ENCODE measurements at places on chromosomes 12 and 14.

GRCh38 chr14:32345311-32345791, 16.3 kb downstream of the AKAP6 start:
- no peak for DNase-seq

DNA sequence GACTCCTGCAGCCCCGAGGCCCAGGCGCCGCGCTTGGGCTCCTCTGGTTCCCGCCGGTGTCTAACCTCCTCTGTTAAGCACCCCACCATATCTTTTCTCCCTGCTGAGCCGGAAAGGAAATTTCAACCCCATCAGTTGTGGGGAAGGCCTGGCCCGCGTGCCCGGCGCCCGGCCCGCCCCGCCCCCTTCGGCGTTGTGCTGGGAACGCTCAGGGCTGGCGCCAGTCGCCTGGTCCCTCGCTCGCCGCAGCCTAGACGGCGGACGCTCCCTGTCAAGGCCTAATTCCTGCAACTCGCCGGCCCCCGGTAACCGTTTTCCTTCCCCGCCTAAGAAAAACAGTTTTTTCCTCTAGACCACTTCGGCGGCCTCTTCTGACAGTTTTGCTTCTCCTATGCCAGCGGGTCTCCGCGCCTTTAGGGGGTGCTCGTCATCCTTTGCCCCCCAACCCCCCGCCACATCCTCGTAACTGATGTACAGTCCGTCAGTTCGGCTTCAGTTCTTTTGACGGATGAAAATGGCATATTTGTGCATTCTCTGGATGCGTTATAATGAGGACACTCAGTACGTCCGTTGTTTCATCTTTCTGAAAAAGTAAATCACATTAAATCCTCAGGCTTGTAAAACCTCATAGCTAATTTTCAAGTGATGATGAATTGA, 506 bp upstream of the NAP1L1 start:
- no peak for DNase-seq

DNA sequence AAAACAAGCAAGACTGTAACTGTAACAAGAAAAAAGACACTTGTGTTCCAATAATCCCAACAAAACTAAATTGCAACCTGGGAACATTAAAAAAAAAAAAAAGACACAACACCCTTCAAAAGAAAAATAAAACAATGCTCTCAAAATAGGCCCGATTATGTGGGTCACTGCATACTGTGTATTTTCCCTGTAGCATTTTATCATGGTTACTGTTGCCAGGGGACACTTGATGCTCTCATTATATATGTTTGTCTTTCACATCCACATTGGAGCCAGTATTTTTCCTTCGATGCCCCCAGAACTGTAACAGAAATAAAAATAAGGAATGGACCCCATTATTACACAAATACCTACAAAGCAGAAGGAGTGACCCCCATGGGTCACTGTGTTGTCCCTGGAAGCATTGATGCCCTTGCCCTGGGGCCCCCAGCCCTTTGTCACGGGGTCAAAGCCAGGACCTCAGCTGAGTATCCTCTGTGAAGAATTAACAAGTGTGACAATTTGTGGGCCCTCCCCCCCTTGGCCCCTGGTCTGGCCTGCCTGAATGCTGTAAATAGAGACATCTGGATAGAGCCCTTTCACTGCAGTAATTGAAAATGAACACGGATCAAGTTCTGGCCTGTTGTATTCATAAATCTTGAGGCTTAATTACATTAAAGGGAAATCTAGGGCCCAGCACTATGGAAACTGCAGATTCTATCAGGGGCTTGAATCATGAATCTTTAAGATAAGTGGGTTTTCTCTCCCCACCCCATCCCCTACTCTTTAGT, 72.8 kb downstream of the C12orf42 start:
- no peak for DNase-seq

DNA sequence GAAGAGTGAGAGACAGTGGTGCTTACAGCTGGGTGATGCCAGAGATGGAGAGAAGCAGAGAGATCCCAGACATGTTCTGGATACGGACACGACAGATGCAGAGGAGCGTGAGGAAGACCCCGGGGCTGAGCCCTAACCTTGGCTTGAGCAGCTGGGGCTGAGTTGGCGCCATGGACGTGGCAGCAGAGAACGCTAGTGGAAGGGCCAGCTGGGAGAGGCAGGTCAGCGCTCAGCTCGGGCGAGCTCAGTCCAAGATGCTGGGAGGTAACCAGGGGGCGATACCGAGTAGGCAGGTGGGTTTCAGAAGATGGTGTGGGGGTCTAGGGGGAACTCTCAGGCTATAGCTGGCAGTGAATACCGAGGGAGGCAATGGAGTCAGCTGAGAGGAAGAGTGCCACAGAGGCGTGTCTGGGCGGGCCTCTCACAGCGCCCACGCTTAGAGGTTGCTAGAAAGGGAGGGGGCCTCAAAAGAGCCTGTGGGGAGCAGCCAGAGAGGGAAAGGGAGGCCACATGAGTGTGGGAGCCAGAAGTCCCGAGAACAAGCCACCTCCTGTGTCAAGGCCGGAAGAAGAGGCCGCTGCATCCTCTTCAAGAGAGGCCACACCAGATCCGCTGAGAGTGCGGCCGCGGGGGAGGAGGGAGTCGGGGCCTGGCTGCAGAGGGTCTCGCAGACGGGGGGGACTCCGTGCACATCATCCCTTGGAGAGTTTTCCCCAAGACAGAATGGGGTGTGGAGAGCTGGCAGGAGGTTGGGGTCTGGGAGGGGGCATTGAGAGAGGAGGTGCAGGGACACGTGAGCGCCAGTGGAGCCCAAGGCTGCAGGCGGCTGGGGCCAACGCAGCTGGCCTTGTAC, 57.0 kb upstream of the DIO3 start:
- DNase-seq = peak; percentile 14

DNA sequence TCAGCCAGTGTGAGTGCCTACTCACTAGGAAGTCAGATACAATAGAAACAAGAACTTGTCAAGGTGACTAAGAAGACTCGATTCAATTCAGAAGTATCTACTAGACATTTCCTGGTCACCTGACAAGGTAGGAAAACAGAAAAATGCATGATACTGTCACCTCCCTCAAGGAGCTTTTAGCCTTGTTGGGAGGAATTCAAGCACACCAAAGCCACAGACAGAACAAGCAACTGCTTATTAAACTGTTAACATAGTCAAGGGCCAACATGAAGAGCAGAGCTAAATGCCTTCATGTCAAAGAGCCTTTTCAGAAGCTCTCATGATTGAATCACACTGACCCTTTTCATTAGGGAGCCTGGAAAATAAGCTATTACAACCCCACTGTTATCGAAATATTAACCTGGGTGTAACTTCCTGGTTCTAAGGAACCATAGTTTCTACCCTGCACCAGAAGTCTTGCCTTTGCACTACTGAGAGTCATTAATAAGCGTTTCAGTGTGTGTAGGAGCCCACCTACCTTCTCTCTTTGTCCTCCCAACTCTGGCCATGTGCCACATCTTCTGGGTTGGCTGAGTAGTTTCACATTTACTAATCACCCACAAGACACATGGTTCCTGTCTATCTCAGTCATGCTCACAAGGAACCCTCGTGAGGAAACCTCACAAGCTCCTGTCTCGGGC, 31.0 kb upstream of the LGALS3 start:
- DNase-seq = no peak

GRCh38 chr14:91008759-91009409, 51.6 kb downstream of the RPS6KA5 start:
- no peak for DNase-seq

DNA sequence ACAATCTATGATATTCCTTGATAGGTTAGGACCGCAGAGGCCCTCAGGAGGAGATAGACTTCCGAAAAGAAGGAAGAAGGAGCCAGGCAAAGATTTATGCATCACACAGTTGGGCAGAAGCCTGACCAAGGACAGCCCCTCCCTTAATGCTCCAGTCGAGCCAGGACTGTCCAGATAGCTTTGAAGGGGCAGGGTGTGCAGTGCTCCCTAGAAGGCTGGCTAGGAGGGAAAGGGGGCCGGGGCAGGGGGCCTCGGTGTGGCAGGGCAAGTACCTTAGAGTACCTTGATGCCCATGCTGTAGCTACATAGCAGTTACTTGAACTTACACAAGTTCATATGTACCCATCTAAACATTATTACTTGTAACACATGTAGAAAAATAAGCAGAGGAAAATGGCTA, 94.7 kb upstream of the NOS1 start:
- no peak for DNase-seq

DNA sequence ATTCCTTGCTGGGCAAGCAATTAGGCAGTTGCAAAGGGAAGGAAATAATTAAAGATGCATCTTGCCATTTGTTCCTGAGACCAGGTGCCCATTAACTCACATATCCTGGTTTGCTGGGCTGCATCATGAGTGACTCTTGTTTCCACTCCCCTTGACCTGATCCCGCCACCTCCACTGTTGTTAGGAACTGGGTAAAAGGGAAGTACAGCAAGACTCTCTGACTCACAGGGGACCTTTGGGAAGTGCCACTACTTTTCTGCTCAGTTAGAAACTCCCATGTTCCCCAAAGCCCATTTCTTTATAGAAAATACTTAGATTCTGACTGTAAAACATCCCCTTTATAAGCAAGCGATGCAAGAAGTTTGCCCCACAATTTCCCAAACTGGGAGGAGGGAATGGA, 186.0 kb upstream of the BCL2L14 start:
- DNase-seq = no peak

GRCh38 chr12:92105110-92105509, 40.5 kb downstream of the BTG1 start:
- DNase-seq = no peak

DNA sequence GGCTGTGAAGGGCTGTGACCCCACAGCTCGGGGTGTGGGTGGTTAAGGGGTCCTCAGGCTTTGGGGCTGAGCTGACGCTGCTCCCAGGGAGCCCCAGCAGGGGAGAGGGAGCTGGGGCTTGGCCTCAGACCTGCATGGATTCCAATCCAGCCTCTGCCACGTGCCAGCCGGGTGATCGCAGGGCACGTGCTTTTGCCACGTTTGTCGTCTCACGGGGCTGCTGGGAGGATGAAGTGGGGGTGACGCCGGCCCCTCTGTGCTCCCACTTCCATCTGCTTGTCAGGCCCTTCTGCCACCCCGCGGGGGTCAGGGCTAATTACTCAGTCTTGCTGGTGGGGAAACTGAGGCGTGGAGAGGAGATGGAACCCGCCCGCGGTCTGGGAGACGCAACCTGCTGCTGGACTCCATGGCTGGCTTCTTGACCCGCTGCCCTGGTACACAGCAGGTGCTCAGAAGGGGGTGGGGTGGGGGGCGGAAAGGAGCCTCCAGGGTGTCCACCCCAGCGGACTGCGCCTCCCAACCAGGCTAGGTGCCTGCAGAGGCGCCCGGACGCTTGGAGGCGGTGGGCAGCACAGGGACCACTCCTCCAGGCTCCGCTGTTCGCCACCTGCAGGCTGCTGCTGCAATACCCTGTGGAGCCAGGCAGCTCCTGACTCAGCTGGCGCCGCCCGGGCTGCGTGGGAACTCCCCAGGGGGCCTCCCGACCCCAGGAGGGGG, 36.4 kb upstream of the PRIMA1 start:
- no peak for DNase-seq

DNA sequence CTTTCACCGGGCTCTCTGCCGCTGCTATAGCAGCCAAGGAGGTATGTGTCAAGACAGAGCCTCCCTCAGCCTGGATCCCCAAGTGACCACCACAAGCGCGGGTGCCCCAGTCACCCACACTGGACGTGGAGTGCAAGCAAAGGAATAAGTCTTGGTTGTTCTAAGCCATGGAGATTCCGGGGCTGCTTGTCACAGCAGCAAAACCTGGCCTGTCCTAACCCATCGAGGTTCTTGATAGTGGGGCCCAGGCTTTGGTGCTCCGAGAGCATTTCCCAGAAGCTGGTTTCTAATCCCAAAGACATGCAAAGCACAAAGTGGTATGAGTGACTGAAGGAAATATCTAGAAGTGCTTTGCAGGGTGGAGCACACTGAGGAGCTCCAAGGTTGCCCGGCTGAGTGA, 51.3 kb downstream of the SCARB1 start:
- DNase-seq = no peak

DNA sequence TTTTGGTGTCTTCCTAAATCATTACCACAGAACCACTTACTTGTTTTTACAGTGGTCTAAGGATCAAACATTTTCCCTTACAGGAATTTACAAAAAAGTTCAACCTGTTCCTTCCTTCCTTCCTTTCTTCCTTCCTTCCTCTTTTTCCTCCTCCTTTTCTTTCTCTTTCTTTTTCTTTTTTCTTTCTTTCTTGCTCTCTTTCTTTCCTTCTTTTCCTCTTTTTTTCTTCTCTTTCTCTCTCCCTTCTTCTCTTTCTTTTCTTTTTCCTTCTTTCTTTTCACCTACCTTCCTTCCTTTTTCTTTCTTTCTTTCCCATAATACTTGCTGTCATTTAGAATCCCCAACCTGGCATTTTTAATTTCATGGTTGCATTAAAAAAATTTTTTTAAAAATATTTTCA, 59.2 kb upstream of the PPP4R3A start:
- no peak for DNase-seq

DNA sequence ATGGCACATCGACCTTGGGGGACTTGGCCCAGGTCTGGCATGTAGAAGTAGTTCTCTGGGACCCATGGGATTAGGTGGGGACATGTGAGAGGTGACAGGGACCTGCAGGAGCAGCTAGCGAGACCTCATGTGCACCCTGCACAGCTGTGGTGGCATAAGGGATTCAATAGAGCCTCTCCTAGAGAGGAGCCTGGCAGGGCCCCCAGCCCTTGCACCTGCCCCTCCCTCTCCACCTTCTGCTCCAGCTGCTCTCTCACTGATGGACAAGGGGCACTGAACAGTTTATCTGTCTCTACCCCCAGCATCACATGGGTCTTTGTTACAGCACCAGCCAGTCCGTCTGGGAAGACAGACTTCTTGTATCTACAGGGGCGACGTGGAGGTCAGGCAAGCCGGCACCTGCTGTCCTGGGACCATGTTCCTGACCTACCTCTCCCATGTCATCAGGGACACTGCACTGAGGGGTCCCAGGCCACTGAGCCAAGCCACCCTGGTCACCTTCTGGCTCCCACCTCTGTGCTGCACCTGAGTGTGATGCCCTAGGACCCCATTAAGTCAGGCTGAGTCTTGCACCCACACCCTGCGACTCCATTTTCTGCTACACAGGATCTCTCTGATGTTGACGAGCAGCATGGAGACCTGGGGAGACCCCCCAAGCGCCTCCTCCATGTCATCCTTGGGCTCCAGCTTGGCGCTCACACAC, 32.6 kb downstream of the DDX11 start:
- DNase-seq = no peak

DNA sequence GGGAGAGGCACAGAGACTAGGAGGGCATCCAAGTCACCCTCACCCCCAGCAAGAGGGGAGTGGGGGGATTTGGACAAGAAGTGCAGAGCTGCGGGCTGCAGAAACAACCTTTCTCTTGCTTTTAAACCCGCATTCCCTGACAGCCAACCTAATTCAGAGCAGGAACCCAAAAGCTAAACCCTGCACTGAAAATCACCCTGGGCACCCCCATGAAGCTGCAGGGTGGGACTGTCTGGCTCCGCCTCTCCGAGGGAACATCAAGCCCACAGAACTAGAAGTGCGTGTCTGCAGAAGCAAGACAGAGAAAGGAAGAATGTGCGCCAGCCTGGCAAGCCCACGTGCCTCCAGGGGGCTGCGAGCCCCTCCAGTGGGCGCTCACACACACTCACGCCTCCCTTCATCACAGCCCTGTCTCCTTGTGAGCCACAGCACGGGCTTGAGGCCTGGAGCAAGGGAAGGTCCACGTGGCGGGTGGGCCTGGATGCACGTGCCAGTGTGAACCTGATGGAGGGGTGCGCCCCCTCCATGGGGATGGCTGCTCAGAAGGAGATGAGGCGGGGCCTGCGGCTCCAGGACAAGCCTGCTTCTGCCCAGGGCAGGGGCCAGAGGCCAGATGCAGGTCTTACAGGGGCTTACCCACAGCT, 27.8 kb upstream of the PNMA1 start:
- DNase-seq = no peak

GRCh38 chr12:121538699-121539061, 42.1 kb downstream of the KDM2B start:
- peak; percentile 80 for DNase-seq
